ENCODE measurements at places on chromosomes 5 and 9.

- DNase-seq: no peak
Measured at GRCh38 chr9:115015018-115015635, 84.7 kb upstream of the TNFSF8 start.

GRCh38 chr5:151671950-151672349, 14.8 kb downstream of the SPARC start:
- DNase-seq: no peak

DNA sequence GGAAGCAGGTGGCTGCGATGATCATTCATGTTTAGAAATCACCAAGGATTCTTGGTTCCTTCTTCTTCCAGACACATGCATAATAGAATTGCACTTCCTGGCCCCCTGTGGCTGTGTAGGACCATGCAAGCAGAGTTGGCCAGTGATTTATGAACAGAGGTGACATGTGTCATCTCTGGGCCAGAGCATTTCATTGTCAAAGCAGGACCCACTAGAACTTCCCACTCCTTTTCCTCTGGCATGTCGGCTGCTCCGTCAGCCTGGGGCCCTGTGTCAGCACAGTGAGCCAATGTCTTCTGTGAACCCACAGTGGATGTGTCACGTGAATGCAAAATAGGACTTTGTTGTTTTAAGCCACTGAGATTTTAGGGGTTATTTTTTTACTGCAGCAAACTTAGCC, 59.2 kb downstream of the HSD17B3 start:
- no peak for DNase-seq

- DNase-seq: no peak
Measured at GRCh38 chr9:133701981-133702797, 36.0 kb downstream of the SARDH start.

GRCh38 chr5:169350016-169350415, 49.1 kb upstream of the SLIT3 start:
- no peak for DNase-seq

DNA sequence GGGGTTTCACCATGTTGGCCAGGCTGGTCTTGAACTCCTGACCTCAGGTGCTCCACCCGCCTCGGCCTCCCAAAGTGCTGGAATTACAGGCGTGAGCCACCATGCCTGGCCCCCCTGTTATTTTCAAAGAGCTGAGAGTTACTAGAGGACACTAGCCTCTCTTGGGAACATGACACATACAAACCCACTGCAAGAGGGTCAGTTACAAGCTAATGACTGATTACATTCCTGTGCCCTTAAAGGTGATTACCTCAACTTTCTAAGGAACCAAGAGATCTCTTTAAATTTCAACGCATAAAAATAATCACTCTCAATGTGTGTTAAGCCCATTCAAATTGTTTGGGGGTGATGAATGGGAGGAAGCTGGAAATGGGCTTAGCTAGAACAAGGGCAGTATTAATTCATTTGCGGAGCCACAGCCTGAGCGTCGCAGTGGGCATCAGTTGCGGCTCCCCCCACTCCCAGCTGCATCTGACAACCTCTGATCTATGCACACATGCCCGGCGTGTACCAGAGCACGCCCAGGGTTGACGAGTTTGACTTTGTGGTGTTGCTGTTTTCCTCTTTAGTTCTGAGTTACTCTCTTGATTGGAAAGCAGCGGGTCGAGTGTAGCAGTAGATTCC, 146.9 kb downstream of the GOLPH3 start:
- no peak for DNase-seq

GRCh38 chr9:97628668-97629067, 4.5 kb downstream of the TSTD2 start:
- DNase-seq: no peak

- DNase-seq: no peak
Measured at GRCh38 chr5:110031402-110032140, 341.8 kb downstream of the MAN2A1 start.

- no peak for DNase-seq
Measured at GRCh38 chr5:65672796-65673195, 48.0 kb downstream of the SHLD3 start.

DNA sequence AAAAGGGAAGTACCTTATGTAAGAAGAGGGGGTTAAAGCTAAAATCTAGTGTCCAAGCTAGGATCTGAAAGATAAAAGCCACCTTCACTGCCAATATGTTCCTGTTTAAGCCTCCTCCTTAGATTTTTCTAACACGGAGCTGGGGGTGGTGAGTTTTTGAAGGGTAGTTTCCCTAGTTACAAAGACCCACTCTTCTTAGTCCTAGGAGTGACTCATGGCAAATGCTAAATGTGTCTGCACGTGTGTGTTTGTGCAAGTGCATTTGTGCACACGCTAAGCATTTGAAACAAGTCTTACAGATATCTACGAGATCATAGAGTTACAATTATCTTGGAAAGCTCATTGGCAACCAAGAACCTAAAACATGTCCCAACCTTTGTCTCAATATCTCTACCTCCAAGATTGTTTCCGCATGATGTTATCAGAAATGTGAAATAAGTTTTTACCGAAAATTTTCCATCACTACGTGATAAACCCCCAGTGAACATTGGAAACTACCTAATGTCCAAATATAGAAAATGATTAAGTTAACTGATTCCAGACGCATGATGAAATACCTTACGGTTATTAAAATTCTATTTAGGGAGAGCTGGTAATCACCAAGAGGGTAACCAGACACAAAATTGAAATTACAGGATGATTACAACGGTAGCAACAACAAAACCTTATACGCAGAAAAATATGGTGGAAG, 78.0 kb upstream of the HRH2 start:
- DNase-seq: no peak

DNA sequence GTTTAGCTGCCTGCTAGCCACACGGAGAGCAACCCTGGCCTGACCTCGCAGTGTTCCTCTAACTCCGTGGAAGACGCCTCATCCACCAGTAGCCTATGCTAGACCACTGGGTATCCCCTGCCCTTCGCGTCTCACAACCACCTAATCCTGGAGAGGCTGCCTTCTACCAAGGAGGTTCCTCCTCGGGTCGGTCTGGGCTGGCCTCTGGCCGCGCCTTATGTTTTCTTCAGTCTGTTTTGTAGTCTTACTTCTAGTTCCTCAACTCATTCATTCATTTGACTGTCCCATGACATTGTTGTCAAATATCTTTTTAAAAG, 1.6 kb upstream of the TPM2 start:
- DNase-seq: no peak

GRCh38 chr5:179322071-179323025, 22.9 kb downstream of the ADAMTS2 start:
- no peak for DNase-seq

DNA sequence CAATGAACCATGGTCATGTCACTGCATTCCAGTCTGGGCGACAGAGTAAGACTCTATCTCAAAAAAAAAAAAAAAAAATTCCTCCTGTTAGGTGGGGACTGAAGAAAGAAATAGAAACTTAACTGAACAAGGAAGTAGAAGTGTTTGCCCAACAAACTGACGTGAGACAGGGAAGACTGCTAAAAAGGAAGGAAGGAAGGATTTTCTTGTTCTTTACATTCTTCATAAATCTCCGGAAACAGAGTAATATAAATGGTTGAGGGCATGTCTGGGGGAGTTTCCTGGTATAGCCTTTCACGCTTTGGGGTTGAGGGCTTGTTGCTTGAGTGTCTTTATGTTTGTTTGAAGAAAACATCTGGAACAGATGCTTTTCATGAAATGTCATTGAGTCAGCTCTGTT, 3.1 kb downstream of the TOR1B start:
- no peak for DNase-seq

- DNase-seq: peak; percentile 32
Measured at GRCh38 chr5:174273325-174273724, 227.8 kb downstream of the NSG2 start.

DNA sequence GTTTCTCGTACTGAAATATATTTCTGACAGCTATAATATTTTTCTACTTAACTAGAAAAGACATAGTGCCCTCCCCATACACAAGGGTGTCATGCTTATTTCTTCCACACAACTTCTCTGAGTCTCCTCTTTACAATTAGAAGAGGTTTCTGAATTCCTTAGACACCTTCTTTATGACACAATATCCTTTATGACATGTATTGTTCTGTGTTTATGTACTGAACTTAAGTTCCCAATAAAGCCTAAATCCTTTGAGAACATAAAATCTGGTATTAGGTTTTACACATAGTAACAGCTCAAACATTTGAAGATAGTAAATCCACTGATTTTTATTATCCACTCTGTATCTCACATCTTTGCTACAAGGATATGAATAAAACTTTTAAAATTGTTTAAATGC, 32.5 kb downstream of the GRAMD2B start:
- no peak for DNase-seq

DNA sequence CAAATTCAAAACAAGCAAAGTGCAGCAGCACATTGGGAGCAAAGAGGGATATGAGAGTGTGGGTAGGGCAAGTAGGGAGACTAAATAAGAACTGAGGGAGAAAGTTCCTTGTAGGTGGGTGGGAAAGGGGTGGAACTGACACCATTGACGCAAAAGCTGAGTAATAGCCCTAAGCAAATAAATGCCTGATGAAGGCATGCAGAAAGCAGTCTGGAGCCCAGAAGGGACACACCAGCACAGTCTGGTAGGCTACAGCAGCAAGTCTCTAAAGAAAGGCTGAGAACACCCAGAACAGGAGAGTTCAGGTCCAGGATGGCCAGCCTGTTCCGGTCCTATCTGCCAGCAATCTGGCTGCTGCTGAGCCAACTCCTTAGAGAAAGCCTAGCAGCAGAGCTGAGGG, at the start of gene INSL4:
Gene INSL4, plus strand, starts transcription at position 208 of the 400 bp plus-strand sequence. Its CDS starts 105 bp downstream, at position 313.
- DNase-seq: no peak
